Effector memory CD4-positive, alpha-beta T cell (primary cell): ENCODE measurements at places on chromosomes 13 and 19.

DNA sequence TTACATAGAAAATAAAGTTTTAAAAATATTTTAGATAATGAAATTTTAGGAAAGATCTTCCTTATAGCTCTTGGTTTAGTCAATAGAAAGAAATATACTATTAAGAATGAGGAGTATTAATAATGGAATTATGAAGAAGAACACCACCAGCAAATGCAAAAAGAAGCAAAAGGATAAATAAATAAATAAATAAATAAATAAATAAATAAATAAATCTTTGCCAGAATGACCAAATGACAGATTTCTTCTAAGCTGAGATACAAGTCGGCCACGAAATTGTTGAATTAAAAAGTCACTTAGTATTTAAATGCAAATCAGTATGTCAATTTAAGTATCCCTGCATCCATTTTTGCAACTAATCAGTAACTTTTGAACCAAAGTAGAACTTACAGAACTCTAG, 95.9 kb downstream of the DACH1 start:
- no peak overlapping the region for H3K27ac ChIP-seq
- DNase-seq = no peak
- H3K4me1 ChIP-seq = no peaks in the 10 kb centered on the region
- H3K36me3 ChIP-seq = no peaks in the 10 kb centered on the region
- H3K4me3 ChIP-seq = no peak overlapping the region

DNA sequence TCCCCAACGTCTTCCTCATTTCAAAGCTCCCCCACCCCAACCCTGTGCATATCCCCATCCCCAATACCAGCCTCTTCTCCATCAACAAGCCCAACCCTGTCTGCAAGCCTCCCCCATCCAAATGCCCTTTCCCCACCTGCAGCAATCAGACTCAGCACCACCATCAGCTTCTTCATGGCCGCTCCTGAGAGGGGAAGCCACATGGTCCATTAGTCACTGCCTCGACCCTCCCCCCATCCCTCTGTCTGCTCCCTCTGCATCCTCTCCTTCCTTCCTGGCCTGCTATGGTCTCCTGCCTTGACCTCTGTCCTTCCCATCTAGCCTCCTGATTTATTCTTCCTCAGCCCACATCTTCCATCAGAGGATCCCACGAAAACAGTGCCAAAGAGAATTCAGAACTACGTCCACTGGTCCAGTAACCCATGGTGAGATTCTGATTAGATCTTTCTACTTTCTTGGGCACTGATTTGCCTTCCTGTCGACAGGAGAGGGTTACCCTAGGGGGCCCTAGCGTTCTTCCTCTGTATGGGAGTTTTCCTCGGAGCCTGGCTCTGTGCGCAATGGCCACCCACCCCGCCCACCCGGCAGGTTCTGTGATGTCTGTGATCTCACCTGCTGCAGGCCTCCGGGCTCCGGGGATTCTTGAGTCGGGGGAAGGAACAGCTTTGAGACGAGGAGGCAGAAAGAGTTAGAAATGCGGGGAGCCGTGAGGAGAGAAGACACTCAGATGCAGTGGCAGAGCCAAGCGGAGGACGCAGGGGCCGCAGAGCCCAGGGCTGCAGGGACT, 1.3 kb downstream of the KLK6 start:
- H3K27me3 ChIP-seq = no peaks in the 10 kb centered on the region
- H3K36me3 ChIP-seq = no peaks in the 10 kb centered on the region
- DNase-seq = no peak
- H3K27ac ChIP-seq = no peak overlapping the region

- no peak overlapping the region for H3K4me3 ChIP-seq
- peak; percentile 60 for DNase-seq
- H3K36me3 ChIP-seq = no peaks in the 10 kb centered on the region
- no peaks in the 10 kb centered on the region for H3K4me1 ChIP-seq
- H3K27ac ChIP-seq = no peak overlapping the region
These were observed 27.5 kb upstream of the SHKBP1 start for GRCh38 chr19:40549007-40549708.

- H3K27ac ChIP-seq = no peak overlapping the region
- no peak for DNase-seq
- H3K36me3 ChIP-seq = no peaks in the 10 kb centered on the region
- H3K4me3 ChIP-seq = no peak overlapping the region
- H3K27me3 ChIP-seq = peaks cover 19% of the 10 kb centered on the region
- H3K4me1 ChIP-seq = peaks cover 10% of the 10 kb centered on the region
These were observed 3.0 kb downstream of the DZIP1 start for GRCh38 chr13:95641291-95642027.

DNA sequence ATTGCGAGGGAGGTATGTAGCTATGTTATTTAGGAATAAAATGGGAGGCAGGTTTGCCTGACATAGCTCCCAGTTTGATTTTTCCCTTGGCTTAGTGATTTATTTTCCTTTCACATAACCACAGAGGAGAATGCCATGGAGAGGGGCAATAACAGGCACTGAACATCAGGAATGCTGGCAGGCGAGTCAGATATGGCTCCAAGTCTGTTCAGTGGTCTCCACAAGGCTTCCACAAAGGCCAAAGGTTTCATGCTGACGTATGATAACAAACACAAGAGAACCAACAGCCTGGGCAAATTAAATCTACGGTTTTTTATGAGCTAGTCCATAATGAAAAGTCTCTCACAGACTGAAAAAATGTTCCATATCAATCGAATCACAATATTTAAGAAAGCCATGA, 66.7 kb downstream of the SUCLA2 start:
- H3K27ac ChIP-seq = no peak overlapping the region
- H3K4me3 ChIP-seq = no peak overlapping the region
- H3K27me3 ChIP-seq = no peaks in the 10 kb centered on the region
- DNase-seq = no peak
- peaks cover 6% of the 10 kb centered on the region for H3K36me3 ChIP-seq

DNA sequence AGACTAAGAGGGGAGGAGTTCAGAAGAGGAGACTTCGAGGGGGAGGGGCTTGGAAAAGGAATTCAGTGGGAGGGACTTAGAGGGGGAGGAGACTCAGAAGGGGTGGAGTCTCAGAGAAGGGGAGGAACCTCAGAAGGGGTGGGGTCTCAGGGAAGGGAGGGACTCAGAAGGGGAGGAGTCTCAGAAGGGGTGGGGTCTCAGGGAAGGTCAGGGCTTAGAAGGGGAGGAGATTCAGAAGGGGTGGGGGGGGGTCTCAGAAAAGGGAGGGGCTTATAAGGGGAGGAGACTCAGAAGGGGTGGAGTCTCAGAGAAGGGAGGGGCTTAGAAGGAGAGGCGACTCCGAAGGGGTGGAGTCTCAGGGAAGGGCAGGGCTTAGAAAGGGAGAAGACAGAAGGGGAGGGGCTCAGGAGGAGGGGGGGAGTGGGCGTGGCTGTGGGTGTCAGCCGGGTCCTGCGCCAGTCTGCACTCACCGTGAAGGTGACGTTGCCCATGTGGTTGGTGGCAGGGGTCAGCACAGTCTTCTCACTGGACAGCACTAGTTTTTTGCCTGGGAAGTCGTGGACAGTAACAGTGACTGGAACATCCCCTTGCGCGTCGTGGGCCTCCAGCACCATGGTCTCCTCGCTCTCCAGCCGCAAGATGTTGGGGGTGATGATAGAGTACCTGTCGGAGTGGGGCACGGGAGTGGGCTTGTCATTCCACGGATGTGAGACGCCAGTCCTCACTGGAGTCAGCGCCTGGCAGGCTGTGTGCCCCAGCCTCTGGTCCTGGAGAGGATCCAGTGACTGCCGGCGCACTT, 1.5 kb downstream of the C3 start:
- no peak overlapping the region for H3K27ac ChIP-seq
- H3K4me1 ChIP-seq = no peaks in the 10 kb centered on the region
- peak; percentile 23 for DNase-seq
- no peaks in the 10 kb centered on the region for H3K36me3 ChIP-seq
- no peaks in the 10 kb centered on the region for H3K27me3 ChIP-seq
- no peak overlapping the region for H3K4me3 ChIP-seq

- H3K4me1 ChIP-seq = peaks cover 4% of the 10 kb centered on the region
- no peak for DNase-seq
- H3K27me3 ChIP-seq = no peaks in the 10 kb centered on the region
- peaks cover 74% of the 10 kb centered on the region for H3K36me3 ChIP-seq
These were observed 14.1 kb upstream of the PRKD2 start for GRCh38 chr19:46731007-46731501.

DNA sequence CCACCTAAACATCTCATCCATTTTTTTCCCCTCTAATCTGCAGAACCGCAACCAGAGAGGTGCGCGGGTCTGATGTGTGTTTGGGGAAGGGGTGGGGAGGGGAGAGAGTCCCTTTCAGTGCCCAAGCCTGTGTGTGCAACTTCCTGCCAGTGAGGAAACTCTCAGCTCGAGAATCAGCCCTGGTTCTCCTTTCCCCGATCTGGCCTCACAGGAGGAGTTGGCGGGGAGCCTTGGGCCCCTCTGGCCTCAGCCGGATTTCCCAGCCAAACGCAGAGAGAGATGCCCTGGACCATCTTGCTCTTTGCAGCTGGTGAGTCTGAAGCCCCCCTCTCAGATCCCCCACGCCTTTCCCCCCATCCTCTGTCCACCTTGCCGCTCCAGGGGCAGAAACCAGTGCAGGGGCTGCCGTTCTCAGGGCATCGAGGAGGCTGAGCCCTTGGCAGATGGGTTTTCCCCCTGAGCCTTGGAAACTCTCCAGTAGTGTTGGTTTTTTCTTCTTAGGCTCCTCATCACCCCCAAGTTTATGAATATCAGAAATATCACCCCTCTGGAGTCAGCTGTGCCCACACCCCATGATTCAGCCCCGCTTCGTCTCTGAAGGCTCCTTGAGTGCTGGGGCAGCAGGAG, at the start of gene C19orf38:
Gene C19orf38 (plus strand): TSS at position 186 of the 627 bp plus-strand sequence. CDS start 94 bp downstream, at position 280.
- H3K27me3 ChIP-seq = no peaks in the 10 kb centered on the region
- no peak for DNase-seq
- no peak within 1 kb of the TSS for H3K27ac ChIP-seq

- no peak overlapping the region for H3K27ac ChIP-seq
- H3K4me1 ChIP-seq = no peaks in the 10 kb centered on the region
- DNase-seq = no peak
These were observed 177.0 kb downstream of the RFC3 start for GRCh38 chr13:33994826-33995502.

- H3K27me3 ChIP-seq = no peaks in the 10 kb centered on the region
- no peaks in the 10 kb centered on the region for H3K36me3 ChIP-seq
- no peak overlapping the region for H3K27ac ChIP-seq
- no peak overlapping the region for H3K4me3 ChIP-seq
- no peak for DNase-seq
- no peaks in the 10 kb centered on the region for H3K4me1 ChIP-seq
These were observed 79.5 kb downstream of the SLITRK6 start for GRCh38 chr13:85719749-85720148.

DNA sequence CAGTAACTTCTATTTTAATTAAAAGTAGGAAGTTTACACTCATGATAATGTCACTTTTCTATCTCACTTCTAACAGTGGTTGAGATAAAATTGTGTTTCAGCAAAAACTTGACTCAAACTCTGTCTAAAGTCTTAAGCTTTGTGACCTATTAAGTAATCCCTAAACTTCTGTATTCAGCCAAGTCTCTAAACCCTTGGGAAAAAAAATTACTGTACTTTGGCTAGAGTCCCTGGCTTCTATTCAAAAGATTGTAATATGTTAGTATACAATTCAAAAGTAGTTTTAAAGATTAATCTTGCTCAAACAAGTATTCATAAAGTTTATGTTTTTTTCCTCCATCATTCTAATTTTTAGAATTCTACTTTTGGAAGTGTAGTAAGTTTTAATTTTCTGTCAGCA, 1248.8 kb downstream of the UQCRFS1 start:
- no peaks in the 10 kb centered on the region for H3K27me3 ChIP-seq
- H3K4me1 ChIP-seq = no peaks in the 10 kb centered on the region
- no peak overlapping the region for H3K27ac ChIP-seq

DNA sequence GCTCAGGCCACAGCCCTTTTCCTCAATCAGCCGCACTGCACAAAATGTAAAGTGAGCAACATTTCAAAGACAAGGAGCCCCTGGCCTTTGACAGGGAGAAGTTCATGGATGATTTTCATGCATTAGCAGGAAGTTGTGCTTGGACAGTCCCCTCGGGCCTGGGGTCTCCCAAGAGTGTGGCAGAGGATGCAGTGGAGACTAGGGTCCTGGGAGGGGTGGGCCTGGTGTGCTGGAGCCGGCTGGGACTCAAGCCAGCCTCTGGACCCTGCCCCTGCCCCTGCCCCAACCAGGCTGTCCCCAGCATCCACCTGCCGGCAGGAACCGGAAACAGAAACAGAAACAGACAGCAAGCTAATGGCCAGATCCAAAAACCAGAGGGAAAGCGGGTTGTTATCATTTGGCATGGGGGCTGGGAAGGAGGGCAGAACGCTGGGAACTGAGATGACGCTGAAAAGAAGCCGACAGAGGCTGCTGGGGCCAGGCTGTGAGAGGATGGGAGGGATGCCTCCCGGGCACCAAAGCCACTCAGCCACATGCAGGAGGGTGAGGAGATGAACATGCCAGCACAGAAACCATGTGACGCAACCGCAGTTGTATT, 2.3 kb downstream of the GAS6 start:
- DNase-seq = no peak
- no peaks in the 10 kb centered on the region for H3K36me3 ChIP-seq
- peaks cover 4% of the 10 kb centered on the region for H3K4me1 ChIP-seq

DNA sequence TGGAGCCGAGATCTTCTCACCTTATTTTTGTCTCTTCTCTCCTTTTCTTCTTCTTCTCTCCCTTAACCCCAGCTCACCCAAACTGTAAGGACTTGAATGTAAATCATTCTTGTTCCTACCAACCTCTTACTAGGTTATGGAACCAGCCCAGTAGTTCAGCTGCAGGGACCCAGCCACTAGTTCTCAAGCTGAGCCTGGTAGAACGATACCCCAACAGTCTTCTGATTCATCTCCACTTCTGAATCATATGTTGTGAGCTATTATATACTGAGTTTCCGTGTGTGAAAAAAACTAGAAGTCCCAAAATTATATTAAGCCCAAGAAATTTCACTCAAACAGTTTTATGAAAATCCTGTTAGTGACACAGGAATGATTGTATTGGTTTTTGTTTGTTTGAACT, 67.7 kb downstream of the DCT start:
- no peak for DNase-seq
- H3K27ac ChIP-seq = no peak overlapping the region
- no peaks in the 10 kb centered on the region for H3K36me3 ChIP-seq
- no peak overlapping the region for H3K4me3 ChIP-seq
